ENCODE measurements at places on chromosomes 5 and 9. TPM values are rescaled to one million over a fixed set of nuclear protein-coding genes. Genes with fewer than 3 reads are reported as not detected.

DNA sequence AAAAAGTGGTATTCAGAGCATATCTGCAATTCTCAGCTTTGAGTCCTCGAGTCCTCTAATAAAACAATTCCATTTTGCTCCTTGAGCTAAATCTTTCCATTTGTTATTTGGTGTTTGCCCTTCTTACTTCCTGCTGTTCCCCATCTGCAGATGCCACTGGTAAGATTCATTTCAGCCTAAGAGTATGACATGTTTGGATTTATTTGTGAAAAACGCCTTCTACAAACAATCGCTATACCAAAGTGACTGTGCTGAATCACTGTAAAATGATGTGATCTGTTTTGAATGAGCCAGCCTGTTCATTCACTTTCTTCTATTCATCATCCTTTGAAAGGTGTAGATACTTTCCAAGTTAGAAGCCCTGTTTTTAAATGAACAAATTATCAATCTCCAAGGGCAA lies 27.7 kb downstream of the KCTD16 start:
- no peak for DNase-seq

The CCDC152 gene
- total RNA-seq, result 0.98 TPM

GRCh38 chr9:124761196-124761595 lies 9.9 kb downstream of the NR6A1 start:
- no peak for DNase-seq

GRCh38 chr9:137315581-137316011 lies 13.5 kb upstream of the NRARP start:
- peak; percentile 72 for DNase-seq

- DNase-seq, result no peak
Observed at GRCh38 chr5:134460551-134460950, 48.9 kb upstream of the CDKN2AIPNL start.

DNA sequence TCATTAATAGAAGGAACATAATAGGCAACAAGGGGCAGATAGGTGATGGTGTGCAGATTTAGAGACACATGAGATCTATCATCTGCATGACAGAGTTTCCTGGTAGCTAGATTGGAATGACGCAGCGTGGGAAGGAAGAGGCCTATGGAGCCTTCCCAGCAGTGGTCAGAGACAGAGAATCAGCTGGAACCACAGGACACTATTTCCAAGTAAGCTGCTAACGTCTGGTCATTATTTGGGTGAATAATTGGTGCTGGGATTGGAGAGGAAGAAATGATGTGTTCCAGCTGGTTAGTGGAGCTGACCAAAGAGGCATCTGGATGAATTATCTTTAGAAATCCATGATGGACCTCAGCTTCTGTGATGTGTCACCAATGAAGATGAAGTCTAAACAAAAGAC lies 91.2 kb upstream of the PRR16 start:
- no peak for DNase-seq

DNA sequence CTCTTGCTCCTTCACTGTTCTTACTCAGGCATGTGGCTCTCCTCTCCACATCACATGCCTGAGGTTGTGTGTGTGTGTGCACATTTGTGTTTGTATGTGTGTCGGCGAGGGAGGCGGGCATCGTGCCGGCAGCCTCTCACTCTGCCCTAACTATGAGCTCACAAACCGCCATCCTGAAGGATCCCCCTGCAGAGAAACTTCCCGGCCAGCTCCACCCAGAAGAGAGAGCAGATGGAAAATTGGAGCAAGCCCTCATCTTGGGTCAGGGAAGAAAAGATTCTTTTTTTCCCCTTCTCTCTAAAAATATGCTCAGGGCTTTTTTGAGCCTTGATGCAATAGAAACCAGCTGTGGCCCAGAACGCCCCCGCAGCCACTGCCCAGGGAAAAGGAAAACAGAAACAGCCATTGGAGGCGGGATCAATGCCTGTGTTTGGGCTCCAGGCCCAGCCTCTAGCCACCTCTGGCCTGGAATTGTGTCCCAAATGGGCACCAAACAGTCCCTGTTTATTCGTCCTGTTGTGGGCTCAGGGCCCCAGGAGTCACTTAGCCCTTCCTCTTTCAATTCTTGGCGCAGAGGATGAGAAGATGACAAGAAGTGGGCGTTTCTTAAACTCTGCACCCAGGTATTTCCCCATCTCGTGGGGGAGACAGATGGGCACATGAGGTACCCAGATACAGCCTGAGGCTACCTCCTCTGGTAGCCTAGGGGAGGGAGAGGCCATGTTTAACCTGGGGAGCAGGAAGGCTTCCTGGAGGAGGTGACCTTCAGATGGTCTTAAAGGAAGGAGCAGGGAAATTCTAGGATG lies 151.5 kb downstream of the RGS3 start:
- peak; percentile 25 for DNase-seq
